Stimulated activated CD8-positive, alpha-beta memory T cell treated with anti-CD3 and anti-CD28 coated beads, Interleukin-7, amount 100 ng/mL, for 1 hour (primary cell): ENCODE measurements at places on chromosomes 5 and 9.

DNA sequence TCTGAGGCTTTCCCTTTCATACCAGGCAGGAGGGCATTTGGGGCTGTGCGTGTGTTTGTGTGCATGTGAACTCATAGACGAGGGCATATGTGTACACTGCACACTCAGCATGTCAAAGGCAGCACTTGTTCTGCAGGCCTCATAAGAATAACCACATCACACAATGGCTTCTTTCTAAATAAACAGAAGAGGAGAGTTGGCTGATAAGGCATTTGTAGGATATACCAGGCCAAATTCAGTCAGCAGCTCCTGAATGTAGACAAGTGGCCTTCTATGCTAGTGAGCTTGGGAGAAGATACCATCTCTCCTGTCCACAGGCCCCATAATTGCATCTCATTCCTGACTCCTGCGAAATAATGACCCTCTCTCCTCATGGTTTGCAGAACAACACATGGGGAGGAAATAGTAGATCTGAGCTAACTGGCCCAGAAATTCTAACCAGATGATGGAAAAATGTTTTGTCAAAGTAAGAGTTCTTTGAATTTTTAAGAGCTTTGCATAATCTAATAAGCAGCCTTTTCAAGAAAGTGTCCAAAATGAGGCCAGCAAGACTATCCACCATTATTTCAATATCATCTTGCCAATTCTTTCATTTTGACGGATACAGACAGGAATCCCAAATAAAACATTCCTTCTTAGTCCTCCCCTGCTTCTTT lies 60.5 kb upstream of the GAS1 start:
- no peak for DNase-seq

GRCh38 chr5:134289509-134290113 lies 63.7 kb upstream of the PPP2CA start:
- DNase-seq = no peak

DNA sequence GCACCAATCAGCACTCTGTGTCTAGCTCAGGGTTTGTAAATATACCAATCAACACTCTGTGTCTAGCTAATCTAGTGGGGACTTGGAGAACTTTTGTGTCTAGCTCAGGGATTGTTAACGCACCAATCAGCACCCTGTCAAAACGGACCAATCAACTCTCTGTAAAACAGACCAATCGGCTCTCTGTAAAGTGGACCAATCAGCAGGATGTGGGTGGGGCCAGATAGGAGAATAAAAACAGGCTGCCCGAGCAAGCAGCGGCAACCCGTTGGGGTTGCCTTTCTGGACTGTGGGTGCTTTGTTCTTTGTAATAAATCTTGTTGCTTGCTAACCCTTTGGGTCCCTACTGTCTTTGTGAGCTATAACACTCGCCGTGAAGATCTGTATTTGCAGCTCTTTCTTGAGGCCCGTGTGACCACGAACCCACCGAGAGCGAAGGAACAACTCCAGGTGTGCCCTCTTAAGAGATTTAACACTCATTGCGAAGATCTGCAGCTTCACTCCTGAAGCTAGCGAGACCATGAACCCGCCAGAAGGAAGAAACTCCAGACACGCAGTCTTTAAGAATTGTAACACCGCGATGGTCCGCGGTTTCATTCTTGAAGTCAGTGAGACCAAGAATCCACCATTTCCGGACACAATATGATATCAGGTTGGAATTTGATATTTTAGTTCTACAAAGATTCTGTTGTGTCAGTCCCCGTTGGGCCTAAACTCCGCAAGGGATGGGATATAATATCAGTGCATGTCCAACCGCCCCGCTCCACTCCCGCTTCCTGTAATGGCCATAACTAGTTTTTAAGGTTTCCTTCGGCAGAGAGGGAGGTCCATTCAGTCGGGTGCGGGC lies 740 bp upstream of the TRMT10B start:
- no peak for DNase-seq

GRCh38 chr9:131754846-131755245 lies 15.0 kb upstream of the RAPGEF1 start:
- DNase-seq = no peak

DNA sequence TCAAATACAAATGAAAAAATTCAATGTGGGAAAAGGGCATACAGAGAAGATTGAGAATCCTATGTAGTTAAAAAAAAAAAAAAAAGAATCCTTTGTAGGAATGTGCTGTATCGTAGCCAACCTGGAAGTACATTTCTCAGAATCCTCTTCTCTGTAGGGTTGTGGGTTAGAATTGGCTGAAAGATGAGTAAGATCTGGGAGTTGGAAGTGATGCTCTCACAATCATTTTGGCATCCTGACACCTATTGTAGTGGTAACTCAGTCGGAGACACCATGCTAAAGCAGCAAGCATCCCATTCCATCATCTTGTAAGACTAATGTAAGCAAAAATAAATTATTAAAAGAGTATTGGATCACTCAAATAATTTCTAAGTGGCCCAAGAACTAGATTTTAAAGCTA lies 30.6 kb downstream of the MRPL22 start:
- no peak for DNase-seq

DNA sequence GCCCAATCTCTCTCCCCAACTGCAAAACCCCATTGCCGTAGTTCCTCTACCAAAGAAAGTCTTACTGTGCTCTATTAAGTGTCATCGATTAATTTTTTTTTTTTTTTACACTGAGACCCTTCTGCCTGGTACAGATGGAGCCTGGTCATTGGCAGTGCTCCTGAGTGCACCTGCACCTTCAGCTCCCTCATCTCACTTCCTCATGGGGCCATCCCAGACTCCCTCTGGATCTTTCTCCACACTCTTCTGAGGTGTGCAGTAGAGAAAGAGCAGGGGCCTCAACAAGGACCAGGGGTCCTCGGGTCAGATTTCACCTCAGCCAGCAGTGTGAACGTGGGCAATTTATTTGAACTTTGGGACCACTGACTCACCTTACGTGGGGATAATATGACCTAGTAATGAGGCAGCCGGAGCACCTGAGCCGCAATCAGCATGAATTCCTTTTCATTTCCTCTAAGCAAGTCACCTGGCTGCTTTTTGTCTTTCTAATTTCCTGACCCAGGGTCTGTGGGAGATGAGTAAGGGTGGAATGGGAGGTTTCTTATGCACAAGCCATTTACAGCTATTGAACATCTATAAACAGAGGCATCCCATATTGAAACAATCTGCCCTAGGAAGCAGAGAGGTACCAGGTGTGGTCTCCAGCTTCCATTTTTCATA lies 22.3 kb upstream of the GABRP start:
- no peak for DNase-seq

DNA sequence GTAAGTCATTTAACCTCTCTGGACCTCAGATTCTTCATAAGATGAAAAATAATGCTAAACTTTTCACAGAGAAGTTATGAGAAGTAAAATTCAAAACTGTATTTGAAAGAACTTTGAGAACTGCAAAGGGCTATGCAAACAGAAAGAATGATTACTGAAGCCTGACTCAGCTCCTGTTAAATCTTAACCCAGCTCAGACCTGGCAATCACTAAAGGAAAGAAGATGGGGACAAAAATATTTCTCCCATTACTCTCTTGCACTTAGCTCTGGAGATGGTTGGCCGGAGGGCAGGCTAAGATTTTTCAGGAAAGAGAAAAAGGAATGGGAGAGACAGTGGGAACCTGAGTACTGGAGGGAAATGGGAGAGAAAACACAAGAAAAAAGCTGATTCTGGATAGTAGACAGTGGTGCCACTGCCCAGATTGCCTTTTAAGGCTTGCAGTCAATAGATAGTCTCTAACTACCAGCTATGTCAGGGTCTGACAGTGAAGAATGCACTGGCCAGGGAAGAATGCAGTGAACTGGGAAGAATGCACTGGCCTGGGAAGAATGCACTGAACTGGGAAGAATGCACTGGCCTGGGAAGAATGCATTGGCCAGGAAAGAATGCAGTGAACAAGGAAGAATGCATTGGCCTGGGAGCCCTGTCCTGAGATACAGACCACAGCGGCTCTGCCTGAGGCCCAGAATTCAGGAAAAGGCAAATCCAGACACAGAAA lies 25.2 kb upstream of the CEMIP2 start:
- DNase-seq = no peak
